ENCODE measurements at places on chromosomes 5 and 9.

- DNase-seq, result no peak
These were observed 1.4 kb downstream of the CAST start for GRCh38 chr5:96663608-96664007.

- DNase-seq, result no peak
These were observed 102.6 kb downstream of the PDE4D start for GRCh38 chr5:59790776-59791475.

DNA sequence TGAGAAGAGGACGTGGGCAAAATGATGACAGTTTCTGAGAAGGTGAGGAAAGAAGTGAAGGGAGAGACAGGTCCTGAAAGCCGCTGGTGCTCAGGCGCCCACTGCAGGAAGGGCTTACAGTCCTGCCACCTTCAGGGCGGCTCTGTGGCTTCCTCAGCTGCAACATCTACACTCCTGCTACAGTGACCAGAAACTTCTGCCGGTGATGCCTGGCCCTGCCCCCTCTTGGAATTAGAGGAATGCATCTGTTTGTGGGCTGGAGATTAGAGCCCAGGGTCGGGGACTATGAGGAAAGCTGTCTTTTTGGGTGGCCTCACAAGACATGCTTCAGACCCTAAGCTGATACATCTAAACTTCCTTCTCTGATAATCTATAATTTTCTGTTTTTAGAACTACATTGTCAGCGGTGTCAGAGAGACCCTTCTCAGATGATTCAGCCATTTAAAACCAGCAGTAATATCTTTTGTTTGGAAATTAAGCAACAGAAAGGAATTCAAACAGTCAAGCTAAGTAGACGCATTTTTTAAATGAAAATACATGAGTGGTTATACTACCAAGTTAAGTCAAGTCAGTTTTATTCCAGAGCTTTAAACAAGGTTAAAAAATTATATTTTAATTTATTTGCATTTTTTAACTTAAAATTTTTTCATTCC lies 30.4 kb downstream of the PRDM6 start:
- DNase-seq, result no peak

DNA sequence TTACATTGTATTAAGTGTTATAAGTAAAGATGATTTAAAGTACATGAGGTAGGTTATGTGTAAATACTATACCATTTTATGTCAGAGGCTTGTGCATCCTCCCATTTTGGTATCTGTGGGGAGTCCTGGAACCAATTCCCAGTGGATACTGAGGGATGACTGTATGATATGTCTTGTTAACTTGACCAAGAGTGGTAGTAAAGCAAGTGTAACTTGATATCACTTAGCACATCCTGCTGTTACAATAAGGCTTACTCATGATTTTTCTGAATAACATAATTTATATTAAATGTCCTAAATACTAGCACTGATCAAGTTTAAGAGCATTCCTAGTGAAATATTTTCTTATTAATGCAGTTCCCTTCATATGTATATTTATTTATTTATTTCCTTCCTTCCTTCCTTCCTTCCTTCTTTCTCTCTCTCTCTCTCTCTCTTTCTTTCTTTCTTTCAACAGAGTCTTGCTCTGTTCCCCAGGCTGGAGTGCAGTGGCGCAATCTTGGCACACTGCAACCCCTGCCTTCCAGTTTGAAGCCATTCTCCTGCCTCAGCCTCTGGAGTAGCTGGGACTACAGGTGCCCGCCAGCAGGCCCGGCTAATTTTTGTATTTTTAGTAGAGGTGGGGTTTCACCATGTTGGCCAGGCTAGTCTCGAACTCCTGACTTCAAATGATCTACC lies 7.5 kb downstream of the NDFIP1 start:
- no peak for DNase-seq

DNA sequence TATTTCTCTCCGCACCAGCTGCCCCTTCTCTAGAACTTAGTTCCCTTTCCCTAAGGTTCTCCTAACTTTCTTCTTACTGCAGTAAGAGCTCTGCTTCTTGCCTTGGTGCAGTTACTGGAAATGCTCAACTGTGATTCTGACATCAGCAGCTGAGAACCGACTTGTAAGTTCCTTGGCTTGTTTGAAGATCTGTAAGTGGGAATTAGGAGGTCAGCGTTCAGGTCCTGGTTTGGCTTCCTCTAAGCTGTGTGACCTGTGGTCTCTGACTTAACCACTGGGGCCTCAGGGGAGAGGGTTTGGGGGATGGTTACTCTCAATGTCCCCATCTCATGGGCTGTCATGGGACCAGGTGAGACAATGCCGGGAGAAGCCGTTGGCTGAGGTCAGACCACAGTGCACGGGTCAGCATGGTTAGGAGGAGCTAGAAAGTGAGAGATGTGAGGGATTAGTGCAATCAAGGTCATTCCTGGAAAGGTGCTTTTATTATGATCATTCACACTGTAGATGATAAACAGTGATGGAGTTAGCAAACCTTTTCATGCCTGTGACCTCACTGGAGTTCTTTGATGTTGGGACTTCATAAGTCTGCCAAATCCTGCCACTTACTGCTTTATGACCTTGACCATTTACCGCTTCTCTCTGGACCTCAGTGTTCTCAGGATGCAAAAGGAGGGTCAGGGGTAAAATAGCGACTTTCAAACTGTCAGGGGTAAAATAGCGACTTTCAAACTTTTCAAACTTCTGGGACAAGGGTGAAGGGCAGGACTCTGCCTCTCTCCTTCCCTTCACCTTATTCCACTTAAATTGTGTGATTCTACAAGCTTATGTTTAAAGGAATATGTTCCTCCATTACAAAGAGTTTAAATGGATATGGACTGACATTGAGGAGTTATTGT lies 7.3 kb downstream of the PAPPA start:
- DNase-seq, result no peak

GRCh38 chr5:91127456-91128081 lies 255.5 kb downstream of the ARRDC3 start:
- DNase-seq, result no peak

- DNase-seq, result no peak
These were observed 348.0 kb downstream of the SEMA5A start for GRCh38 chr5:9197881-9198260.

- no peak for DNase-seq
These were observed 163.4 kb downstream of the ICE1 start for GRCh38 chr5:5585751-5586341.

DNA sequence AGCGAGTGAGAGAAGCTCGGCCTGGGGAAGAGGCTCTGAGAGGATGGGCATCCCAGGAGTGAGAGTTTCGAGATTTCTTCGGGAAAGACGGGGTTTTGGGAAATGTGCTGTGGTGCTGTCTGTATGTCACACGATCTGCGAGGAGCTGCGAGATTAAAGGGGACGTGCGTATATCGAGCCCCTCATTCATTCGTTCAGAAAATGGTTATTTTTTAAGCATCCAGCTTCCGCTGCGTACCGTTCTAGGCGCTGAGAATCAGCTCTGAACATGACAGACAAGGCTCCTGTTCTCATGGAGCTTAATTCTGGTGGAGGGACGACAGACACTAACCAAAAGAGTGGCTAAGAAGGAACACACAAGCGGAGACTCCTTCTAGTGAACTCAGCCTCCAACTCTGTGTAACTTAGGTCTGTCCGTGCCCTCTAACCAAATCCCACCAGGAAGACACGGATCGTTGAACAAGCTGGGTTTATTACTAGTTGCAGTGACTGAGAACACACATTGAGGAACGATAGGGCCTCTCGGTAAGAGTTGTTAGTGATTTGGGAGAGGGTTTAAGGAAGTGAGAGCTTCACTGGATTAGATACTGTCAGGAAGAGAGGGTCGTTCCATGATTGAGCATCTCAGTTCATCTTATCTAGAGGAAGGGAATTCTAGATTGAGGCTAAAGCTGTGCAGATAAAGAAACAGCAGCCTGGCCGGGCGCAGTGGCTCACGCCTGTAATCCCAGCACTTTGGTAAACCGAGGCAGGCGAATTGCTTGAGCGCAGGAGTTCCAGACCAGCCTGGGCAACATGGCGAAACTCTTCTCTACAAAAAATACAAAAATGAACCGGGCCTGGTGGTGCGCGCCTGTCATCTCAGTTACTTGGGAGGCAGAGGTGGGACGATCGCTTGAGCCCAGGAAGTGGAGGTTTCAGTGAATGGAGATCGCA lies 1.0 kb upstream of the FBXW11 start:
- DNase-seq, result peak; percentile 33

GRCh38 chr5:72007336-72008111 lies 99.8 kb upstream of the MAP1B start:
- no peak for DNase-seq

- DNase-seq, result no peak
These were observed 25.0 kb upstream of the SUSD3 start for GRCh38 chr9:93033531-93033930.

DNA sequence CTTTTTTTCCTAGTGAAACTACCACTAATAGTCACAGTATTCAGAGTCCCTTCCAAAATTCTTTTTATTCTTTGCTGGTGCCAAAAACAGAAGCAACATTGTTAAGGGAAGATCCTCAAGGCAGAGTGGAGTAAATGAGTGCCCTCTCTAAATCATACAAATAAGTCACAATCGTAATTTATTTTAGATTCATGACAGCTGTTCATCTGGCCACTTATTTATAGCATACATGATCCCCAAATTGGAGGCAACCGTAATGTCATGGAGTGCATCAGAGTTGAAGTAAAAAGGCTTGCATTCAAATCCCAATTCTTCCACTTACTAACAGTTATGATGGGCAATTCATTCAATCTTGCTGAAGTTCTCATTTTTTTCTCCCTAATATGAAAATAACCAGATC lies 33.4 kb downstream of the POLK start:
- no peak for DNase-seq

GRCh38 chr5:168254013-168254693 lies 37.3 kb upstream of the WWC1 start:
- DNase-seq, result no peak

DNA sequence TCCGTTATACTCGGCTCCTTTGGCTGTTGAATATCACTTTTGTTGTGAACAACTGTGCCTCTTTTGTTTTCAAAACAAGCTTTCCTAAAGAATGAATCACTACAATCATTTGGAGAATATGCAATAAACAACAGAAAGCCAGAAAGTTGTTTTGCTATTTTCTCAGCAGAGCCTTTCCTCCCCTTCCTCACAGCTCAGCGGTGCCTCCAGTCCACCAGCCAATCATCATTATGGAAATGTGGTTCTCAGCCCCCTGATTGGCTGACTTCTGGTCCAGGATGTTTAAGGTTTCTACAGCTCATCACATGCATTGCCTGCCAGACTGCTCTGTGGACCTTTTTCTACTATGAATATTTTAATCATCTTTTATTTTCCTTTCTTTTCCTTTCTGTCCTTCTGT lies 9.1 kb upstream of the ZNF608 start:
- no peak for DNase-seq

DNA sequence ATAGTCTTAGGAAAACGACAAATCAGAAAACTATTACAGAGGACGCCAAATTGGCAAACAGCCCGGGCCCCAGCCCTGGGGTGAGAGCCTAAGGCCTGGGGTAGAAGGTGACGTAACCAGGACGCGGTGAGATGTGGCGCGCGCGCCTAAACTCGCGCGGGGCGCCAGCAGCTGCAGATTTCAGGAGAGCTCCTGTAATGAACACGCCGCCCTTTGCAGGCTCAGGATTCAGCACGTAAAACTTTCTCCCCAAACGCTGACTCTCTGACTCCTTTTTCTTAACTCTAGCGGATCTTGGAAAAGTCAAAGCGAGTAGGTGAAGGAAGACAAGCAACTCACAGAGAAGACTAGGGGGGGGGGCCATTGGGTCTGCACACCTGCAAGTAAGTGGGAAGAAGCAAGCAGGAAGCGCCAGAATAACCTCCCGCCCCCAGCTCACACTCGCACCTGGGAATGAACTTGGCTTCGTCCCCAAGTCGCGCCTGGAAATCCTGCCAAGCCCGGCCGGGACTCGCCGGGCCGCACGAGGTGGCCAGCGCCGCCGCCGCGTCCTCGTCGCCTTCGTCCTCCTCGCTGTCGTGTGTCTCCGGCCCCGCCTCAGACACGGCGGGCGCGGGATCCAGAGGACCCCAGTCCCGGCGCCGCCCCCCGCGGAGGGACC lies 822 bp downstream of the RASEF start:
- DNase-seq, result peak; percentile 50

GRCh38 chr9:132894346-132894745 lies 15.6 kb downstream of the SPACA9 start:
- no peak for DNase-seq

DNA sequence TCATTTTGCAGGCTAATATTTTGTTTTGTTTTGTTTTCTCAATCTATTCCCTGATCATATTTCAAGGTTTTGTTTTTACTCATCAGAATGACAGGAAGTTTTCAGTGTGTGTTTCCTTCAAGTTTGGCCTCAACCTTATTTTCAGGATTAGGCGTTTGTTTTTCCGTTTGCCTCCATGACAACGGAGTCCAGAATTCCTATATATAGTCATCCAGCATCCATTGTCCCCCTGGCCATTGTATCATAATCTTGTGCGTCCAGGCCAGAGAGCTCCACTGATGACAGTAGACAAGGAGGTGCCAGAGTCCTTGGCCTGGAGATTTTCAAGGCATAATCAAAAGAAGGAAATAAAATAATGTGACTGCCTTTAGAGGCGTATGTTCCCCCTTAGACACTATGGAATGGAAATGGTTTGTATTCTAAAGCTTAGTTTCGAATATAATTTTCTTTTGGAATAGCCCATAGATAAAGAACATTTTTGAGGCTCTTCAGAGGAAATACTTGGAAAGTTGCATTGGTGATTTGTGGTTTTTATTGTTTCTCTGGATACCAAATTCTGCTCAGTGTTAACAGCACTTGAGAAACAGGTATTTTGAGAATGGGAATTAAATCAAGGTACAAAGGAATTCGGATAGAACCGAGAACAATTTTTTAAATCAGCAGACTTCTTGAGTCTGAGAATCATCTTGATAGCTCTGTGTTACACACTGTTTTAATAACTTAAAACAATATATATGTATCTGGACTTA lies 99.8 kb downstream of the ZNF462 start:
- peak; percentile 30 for DNase-seq

- no peak for DNase-seq
These were observed at the start of gene PCDHGC5 for GRCh38 chr5:141488591-141489561. PCDHGC5 (plus strand) TSS chr5:141489081; CDS start chr5:141489241, 160 bp downstream.

GRCh38 chr9:110316261-110317075 lies 21.2 kb downstream of the TXNDC8 start:
- DNase-seq, result no peak

- peak; percentile 96 for DNase-seq
These were observed at the start of gene ZNF454 for GRCh38 chr5:178940569-178941360. ZNF454 (plus strand) TSS chr5:178941198; CDS start chr5:178942792, 1,594 bp downstream.

DNA sequence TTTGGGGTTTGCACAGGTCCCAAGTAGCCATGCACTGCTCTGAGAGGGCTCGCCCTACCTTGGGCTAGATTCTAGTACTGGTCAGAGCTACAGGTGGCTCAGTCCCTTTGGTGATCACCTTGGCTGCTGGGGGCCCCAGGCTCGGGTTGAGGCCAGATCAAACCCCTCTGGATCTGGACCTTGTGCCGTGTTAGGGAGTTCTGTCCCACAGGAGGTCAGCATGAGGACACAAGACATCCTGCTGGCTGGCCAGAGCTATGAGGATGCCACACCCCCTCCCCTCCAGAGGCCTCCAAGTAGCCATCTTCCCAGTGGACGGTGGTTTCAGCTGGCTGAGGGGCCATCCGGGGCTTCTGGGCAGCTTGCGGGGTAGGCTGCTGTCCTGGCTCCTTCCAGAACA lies 10.6 kb downstream of the CDK20 start:
- no peak for DNase-seq

GRCh38 chr5:66517351-66517750 lies 78.8 kb upstream of the MAST4 start:
- no peak for DNase-seq
